ENCODE measurements at places on chromosomes 5 and 9.

- DNase-seq, result no peak
Measured at GRCh38 chr5:120901199-120901598, 437.1 kb downstream of the PRR16 start.

DNA sequence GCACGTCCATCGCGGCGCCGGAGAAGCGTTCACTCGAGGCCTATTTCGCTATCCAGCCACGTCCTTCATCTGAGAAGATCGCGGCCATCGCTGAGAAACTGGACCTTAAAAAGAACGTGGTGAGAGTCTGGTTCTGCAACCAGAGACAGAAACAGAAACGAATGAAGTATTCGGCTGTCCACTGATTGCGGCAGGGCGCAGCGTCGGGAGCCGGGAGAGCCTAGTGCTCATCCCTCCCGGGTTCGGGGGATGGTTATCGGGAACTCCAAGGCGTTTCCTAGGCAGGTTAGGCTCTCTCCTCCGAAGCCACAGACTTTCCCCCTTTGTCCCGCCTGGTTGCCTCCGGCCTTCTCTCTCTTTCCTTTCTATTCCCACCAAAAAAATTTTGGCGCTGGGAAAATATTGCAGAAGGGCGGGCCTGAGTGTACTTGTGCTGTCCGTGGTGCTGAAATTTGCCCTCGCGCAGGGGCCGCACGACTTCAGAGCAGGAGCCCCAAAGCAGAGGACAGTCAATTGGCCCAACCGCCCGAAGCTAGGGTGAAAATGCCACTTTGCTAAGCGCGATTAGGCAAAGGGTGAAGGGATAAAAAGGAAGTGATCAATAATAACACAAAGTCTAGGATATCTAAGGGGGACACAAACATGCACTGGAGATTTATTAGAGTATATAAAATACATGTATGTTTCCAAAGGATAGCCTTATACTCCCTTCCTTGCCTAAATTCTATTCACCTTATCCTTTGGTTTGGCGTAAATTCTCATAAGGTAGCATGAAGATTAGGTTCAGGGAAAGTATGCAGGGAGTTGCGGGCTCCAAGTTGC is 1.8 kb downstream of the POU4F3 start:
- DNase-seq, result peak; percentile 66

GRCh38 chr9:134886413-134886913 is 5.9 kb downstream of the FCN2 start:
- DNase-seq, result peak; percentile 25

GRCh38 chr9:117777823-117778222 is 73.6 kb downstream of the TLR4 start:
- DNase-seq, result no peak

DNA sequence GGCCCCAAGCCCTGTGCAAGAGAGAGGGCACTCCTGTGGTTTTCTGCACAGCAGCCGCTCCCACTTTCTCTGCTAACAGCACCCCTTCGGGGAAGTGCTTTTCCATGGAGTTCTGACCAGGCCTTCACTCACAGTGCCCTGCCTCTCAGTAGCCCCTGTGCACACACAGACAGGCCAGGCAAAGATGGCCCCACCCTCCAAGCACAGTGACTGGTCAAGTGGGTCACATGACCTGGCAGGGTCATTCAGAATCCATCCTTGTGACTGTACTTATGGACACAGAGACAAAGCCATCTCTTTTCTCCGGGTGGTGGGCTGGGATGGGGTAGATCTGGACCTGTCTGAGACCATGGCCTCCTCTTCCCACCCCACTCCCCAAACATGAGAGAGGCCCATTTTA is 82.5 kb downstream of the PSD2 start:
- DNase-seq, result no peak

DNA sequence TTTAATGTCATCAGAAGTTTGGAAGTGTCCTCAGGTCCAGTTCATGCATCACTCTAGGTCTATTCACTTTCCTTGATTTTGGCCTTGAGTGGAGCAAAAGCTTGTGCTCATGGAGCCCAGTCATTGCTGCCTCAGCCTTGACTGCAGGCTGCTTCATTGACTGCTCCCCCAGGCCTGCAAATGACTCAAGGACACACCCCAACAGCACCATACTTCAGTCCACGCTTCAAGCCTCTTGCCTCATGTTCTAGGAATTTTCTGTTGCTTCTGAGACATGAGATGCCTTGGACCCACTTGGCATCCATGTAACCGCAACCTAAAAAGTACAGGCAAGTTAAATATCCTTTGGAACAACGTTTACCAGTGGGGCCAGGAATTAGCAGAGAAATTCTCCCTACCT is 193.7 kb downstream of the PIK3R1 start:
- no peak for DNase-seq

- DNase-seq, result no peak
Measured at GRCh38 chr9:6938447-6938846, 180.7 kb downstream of the KDM4C start.

- DNase-seq, result no peak
Measured at GRCh38 chr5:177430972-177431316, 4.5 kb downstream of the GRK6 start.

- DNase-seq, result no peak
Measured at GRCh38 chr9:88998503-88998902, 7.2 kb downstream of the S1PR3 start.

- no peak for DNase-seq
Measured at GRCh38 chr9:107174441-107174840, 108.6 kb upstream of the RAD23B start.

- DNase-seq, result no peak
Measured at GRCh38 chr5:155250596-155250995, 237.0 kb downstream of the KIF4B start.

DNA sequence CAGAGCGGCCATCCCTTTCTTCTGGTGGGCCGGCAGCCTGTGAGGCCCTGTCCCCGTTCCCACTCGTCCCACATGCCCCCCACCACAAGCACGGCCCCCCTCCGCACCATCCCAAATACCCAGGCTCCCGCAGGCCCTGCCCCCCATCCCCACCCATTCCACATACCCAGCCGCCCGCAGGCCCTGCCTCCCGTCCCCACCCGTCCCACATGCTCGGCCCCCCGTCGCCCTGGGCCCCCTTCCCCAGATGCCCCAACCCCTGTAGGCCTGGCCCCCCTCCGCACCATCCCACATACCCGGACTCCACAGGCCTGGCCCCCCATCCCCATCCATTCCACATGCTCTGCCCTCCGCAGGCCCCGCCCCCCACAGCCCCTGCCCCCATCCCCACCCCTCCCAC is 11.5 kb downstream of the SLC6A19 start:
- DNase-seq, result no peak

DNA sequence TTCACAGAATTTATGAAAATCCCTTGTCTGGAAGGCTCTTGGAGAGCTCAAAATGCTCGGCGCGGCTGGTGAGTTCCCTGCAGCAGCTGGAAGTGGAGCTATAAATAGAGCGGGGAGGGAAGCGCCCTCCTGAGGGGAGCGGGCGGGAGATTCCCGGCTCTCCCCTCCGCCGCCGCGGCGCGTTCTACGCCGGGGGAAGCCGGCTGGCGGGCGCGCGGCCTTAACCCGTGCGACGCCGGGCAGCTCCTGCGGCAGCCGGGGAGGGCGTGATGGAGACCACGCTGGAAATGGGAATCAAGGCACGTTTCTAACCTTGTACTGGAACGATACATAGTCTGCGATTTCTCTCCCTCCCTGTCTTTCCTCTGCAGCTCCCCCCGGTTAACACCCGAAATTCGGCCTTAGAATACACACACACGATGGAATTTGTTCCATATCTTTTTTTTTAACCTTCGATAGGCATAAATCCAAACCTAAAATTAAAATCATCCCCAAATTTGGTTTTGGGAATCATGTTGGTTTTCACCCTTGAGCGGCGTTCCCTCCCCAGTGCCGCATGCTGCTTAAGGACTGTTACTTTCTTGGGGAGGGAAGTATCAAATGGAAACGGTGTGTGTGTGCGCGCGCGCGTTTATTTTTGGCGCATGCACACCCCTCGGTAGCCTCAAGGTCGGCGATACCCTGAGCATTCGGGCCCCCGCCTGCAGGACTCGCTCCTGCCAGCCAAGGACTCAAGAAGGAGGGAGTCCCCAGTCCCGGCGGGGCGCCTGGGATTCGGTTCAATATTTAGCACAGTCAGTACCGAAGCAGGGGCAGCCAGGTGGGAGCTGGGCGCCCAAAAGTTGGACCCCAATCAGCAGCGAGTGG is 306.3 kb upstream of the KCNN2 start:
- no peak for DNase-seq

DNA sequence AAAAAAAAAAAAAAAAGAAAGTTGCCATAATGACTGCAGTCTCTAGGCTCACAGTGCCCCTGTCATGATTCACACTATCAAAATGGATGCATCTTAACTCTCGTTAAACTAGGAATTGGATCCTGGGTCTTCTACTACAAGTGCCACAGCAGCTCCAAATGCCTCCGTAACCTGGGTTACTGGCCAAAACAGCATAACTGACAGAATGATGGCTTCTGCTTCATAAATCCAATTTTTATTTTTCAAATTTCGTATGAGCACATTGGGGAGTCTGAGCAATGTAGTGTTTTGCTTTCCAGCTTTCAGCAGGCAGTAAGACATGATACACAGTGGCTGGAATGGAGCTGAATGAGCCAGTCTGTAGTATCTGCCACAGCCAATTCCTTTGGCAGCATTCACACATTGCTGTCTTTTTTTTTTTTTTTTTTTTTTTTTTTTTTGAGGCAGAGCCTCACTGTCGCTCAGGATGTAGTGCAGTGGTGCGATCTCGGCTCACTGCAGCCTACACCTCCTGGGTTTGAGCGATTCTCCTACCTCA is 36.0 kb upstream of the NPM1 start:
- no peak for DNase-seq

DNA sequence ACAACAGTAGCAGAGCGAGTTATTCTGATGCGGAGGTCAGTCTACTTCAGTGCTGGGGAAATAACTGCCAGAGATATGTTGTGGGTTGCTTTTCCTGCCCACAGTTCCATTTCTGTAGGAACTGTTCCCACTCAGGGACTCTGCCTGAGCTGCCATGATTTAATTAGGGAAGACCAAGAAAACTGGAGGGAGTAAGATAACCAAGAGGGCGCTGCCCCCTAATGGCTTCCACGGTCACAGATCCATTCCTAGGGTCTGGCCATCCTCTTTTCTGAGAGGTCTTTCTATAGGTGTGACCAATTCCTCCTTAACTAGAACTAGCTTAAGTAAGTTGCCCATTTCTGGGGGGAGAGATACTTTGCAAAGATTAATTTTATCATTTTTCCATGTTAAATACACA is 125.9 kb downstream of the APBA1 start:
- DNase-seq, result no peak

DNA sequence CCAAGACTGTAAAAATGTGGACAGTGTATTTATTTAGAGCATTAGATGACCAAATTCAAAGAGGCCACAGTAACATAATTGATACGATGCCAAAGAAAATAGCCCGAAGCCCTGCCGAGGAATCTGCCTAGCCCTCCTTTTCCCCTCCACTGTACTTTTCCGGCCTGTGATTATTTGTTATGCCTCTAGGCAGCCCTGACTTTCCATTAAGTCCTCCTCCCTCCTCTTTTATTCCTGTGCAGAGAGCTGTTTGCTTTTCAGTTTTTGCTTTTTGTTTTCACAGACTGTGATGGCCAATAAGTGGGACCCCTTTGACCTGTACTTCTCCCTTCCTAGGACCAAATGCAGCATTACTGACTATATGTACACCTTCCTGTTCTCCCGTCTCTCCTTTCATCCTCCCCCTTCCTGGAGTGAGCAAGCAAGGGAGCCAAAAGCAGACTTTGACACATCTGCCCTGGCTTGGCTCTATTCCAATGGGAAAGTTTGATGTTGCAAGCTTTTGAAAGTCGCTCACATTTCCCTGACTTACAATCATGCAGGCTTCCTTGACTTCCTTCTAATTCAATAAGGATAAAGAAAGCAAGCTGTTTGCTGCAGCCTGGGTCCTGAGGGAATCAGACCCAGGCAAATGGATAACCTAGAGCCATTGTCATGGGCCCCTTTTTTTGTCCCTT is 76.1 kb downstream of the NREP start:
- DNase-seq, result no peak

GRCh38 chr5:68565427-68565826 is 349.9 kb downstream of the PIK3R1 start:
- DNase-seq, result no peak

DNA sequence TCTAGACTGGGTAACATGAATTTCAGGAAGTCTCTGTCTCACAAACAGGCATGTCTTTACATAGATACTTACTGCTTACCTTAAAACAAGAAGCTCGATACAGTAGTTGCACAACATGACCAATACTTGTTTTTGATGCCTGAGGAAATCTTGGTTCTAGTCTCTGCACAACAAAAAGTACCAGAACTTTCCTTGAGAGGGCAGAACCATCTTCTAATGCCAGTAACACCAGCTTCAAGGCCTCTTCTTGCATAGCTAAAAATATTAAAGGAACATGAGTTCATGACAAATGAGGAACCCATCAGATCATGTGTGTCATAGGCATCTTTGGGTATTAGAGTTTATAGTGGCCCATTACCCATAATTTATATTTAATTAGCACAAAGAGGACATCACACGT is 22.0 kb downstream of the RC3H2 start:
- no peak for DNase-seq

DNA sequence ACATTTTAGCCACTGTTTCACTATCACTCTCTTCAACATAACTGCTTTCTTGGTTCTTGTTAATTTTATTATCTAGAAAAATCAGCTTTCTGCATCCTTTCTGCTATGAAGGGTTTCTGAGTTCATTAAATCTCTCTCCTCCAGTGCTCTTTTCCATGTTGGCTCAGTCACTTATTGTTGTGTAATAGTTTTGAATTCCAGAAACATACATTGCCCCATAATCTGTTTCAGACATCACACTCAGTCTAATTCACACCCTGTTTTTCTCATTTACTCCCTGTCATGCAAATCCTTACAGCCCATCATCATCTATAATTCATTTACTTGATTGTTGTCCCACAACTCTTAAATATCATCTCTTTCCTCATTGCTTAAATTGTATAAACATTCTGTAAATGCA is 176.1 kb upstream of the CDH12 start:
- no peak for DNase-seq

DNA sequence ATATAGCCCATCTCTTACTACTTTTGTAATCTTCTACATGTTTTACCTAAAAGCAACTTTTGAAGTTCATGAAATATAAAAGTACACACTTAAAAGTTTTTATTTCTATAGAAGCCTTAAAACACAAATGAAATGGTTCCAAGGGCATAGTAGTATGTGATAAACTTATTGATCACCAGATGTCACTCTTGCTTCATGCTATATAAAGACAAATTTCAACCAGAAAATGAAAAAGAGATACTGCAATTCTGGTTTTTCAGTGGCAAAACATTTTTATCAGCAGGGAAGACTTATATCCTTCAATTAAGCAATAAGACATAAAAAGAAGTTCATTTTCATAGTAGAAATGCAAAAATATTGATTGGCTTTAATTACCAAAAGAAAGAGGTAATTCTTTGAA is 69.4 kb upstream of the FBXL17 start:
- DNase-seq, result no peak

DNA sequence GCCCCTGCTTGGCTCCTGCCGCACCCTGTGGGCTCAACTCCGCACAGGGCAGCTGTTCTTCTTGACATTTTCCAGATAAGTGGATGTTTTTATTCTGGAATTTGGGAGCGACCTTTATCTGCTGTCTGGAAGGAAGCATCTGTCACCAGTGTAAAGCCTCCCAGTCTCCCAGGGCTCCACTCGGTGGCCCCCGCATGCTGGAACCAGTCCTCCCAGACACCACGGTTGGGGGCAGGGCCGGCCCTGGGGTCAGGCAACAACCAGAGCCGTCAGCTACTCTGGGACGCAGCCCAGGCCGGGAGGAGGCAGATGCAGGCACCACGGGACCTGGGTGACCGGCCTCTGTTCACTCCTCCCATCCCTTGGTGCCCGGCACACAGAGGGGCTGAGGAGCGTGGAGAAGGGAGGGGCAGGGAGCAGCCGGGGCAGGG is 92.8 kb upstream of the ADAMTS2 start:
- no peak for DNase-seq

- no peak for DNase-seq
Measured at GRCh38 chr5:133851521-133851920, 116.9 kb downstream of the C5orf15 start.

Measured in activated CD8-positive, alpha-beta memory T cell treated with anti-CD3 and anti-CD28 coated beads, Interleukin-2, amount 10 ng/mL, durations not matched to agents 7 days and 5 days (primary cell).